GM12891 (cell line): ENCODE measurements at places on chromosomes 7 and 10.

DNA sequence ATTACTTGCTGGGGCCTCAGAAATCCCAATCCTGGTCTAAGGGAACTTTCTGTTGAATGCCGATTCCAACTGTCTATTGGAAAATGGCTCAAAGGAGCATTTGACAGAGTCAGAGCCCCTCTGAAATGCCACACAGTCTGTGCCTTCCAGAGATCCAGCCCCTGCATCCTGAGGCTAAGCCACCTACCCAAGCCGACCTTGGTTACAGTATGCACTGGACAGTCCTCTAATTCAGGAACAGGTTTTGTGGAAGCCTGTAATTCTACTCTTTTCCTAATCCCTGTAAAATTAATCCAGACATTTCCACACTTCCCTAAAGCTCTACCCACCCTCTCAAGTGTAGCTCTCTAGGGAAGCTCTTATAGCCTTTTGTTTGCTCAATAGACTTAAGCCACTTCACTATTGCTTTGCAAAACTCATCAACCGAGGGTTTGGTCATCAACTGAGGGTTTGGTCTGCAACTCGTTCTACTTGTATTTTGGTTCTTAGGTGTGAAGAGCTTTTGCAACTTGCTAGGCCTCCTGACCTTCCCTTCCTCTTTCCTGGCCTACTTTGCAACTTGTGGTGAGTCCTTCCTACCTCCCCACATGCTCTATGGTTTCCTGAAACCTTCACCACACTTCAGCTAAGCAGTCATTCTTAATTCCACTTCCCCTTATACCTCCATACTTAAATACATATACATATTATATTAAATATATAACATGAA lies 364.8 kb downstream of the SFMBT2 start:
- no peak for DNase-seq

GRCh38 chr10:63376560-63377304 lies 89.0 kb downstream of the JMJD1C start:
- DNase-seq, result no peak

DNA sequence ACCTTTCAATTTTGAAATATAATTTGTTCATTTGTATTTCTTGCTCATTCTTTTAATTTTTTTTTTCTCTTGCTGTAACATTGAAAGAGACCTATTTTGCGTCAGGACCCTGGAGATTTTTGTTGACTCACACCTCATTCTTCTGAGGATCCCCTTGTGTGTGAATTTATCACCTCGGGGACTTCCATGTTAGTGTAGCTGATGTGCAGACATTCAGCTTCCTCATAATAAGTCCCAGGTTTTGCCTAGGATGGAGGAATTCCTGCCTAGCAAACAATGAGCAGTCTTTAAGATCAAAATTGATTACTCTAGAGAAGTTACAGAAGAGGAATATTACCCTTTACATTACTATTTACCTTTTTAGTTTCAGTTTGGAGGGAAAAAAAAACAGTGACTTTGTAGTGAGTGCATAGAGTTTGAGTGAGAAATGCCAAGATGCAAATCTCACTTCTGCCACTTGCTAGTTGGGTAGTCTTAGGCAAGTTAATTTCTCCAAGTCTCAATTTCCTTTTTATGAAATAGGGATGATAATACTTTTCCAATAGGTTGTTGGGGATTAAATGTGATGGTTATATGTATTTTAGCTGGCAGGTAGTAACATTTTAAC lies 14.3 kb downstream of the TES start:
- DNase-seq, result no peak

DNA sequence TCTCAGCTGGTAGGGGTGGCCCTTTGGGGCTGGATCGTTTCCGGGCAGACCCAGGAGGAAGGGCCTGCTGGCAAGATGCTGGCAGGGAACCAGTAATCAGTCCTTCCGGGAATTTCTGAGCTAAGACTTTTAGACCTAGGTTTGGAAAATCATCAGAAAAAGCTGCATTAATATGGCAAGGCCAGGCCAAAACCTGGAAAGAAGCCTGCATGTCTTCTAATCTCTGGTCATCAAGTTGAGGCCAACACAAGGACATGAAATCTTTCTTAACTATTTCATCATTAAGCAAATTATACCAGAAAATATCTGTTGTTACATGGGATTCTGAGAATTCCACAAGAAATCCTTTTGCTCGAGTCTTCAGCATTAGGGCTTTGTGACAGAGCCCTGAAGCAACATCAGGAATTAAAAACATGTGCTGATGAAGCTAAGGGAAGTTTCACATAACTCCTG lies 19.9 kb downstream of the CPA1 start:
- no peak for DNase-seq

- DNase-seq, result no peak
Measured at GRCh38 chr7:100024020-100024619, 8.7 kb downstream of the ZKSCAN1 start.

DNA sequence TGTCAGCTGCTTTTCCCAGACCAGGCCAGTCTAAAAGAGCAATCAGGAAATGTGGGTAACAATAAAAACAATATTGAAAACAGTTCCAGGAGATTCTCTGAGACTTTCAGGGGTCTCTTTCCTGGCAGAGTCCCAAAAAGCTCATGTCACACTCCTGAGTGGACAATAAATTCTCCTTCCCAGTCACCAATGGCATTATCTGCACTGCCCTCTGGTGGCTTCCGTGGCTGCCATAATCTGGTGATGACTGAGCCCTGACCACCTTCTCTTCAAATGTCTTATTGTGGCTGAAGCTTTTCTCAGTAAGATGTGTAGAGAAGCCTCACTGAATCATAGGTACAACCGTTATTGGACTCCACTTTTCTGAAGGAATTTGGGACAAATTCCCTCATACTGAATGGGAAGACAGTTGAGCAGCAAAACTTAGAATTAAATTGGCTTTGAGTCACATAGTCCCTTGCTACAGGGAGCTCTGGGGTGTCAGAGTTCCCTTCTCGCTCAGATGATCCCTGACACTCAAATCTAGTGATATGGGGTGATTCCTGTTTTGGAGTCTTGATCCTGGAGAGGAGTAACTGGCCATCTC lies 24.4 kb upstream of the ASAH2 start:
- DNase-seq, result peak; percentile 11

DNA sequence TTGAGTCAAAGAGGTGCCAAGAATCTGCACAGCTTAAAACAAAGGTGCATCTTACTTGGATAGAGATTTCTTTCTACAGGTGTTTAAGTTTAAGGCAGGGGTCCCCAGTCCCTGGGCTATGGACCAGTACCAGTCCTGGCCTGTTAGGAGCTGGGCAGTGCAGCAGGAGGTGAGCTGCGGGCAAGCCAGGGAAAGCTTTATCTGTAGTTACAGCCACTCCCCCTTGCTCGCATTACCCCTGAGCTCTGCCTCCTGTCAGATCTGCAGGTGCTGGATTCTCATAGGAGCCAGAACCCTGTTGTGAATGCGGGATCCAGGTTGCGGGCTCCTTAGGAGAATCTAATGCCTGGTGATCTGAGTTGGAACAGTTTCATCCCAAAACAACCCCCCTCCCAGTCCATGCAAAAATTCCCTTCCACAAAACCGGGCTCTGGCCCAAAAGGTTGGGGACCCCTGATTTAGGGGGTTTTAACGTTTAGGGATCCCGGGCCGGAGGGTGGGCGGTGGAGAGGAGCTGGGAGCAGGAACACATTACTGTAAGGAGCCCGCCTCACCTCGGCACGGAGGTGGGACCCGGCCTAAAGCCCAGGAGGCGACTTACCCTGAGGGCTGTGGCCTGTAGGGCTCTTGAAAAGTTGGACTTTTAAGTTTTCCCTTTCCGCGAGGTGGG lies 60.2 kb downstream of the ZNF467 start:
- DNase-seq, result no peak

DNA sequence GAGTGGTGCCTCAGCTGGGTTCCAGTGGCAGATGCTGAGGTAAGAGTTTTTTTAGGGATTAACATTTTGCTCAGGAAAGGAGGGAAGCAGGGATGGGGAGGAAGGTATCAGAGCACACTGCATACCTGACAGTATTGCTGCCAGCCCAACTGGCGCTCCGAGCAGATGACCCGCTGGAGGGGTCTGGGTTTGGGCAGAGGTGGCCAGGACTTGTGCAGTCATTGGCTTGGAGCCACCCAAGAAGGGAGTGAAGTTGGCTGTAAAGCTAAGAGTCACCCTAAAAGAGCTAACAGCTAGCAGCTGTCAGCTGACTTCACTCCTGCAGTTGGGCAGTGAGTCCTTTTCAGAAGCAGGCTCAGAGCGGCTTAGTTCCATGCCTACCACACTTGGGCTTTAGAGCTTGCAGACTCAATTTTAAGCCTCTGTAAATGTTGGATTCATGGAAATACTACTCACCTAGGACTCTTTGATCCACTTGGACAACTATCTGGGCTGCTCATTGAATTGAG lies 5.8 kb upstream of the ARHGAP22 start:
- DNase-seq, result no peak

DNA sequence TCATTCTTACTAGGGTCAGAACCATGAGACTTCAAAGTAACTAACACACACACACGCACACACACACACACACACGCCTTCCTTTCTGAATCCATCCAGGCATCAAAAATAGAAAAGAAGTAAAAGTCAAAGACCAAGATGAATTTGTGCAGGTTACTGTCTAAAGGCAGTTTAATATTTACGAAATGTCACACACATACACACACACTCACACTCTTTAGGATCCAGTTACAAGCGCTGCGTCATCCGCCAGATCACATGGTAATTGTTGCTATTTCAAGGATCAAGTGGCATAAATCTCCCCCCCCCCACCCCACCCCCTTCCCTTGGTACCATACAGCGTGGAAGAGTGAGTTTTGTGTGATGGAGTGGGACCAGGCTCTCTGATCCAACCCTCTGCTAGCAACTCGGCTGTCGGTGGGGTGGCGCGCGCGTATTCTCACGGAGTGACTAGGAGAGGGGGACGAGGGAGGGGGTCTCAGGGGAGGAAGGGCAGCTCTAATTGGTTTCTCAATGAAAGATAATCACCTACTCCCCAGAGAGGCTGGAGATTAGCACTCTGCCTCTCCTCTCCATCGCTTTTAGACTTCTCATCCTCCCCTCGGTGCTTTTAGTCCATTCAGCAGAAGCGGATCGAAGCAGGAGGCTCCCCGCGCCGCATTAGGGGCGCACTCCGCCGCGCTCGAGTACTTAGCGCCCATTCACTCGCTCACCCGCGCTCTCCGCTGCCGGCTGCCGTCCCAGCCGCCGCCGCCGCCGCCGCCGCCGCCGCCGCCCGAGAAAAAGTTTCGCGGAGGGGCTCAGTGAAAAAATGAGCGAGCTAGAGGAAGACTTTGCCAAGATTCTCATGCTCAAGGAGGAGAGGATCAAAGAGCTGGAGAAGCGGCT lies 83.5 kb upstream of the PRKG1 start:
- DNase-seq, result no peak

DNA sequence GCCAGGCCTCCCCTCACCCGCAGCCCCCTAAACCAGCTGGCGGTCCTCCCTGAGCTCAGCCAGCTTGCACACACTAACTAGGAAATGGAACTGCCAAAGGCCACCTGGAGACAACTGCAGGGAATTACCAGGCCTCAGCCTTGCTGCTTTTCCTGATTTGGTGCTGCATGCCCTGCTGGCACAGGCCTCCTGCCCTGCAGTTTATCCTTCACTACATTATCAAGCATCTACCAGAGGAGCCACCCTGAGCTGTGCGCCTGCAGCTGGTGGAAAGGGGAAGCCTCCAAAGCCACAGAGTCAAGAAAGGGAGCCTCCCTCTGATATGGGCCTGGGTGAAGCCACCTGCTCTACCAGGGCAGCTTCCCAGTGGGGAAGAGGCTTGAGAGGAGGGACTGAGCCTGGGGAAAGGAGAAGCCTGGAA lies 139.8 kb downstream of the GRID1 start:
- no peak for DNase-seq

- DNase-seq, result no peak
Measured at GRCh38 chr7:105996860-105997737, 34.0 kb downstream of the CDHR3 start.

DNA sequence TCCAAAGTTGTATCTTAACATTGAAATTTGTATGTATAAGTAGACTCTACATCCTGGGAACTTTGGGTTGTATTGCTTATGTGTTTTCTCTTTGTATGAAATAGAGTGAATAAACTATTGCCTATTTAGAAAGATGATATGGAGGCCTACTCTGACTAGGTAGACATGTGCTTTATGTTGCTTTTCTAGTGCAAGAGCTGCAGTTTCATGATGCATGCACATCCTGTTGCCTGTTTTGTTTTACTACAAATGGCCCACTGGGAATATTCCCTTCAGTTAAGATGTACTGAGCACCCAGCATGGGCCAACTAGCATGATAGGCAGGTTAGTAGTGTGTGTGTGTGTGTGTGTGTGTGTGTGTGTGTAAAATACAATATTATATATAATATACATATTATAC lies 282.1 kb upstream of the LRGUK start:
- no peak for DNase-seq

GRCh38 chr10:79316671-79317431 lies 30.4 kb upstream of the PPIF start:
- DNase-seq, result no peak

DNA sequence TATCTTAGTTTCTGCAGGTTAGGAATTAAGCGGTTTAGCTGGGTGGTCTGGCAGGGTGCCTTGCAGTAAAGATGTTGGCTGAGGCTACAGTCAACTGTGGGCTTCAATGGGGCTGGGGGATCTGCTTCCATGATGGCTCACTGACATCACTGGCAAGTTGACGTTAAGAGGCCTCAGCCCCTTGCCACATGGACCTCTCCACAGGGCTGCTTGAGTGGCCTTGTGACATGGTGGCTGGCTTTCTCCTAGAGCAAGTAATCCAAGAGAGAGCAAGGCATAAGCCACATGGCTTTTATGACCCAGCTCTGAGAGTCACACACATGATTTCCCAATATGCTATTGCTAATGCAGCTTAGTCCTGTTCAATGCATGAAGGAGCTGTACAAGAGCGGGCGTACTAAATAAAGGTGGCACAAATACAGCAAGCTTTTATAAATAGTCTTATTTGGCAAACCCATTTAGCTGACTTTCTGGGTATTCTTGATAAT lies 109.1 kb downstream of the SEPTIN7 start:
- DNase-seq, result no peak

DNA sequence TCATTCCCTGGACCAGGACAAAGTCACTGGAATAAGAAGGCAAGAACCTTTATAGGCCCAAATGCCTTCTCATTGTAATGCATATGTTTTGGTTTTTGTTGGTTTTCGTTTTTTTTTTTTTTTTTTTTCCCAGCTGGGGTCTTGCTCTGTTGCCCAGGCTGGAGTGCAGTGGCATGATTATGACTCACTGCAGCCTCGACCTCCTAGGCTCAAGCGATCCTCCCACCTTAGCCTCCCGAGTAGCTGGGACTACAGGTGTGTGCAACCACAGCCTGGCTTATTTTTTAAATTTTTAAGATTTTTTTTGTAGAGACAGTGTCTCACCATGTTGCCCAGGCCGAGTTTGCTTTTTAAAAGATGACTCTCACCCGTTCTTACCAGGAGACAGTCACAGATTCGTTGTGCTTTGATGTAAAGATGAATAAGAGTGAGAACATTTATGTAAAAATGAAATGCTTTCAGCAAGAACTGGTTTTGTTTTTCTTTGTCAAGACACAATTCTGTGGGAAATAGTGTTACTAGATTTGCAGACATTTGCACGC lies 7.6 kb downstream of the IQCE start:
- no peak for DNase-seq

GRCh38 chr7:97081521-97082300 lies 35.8 kb upstream of the SDHAF3 start:
- DNase-seq, result no peak

DNA sequence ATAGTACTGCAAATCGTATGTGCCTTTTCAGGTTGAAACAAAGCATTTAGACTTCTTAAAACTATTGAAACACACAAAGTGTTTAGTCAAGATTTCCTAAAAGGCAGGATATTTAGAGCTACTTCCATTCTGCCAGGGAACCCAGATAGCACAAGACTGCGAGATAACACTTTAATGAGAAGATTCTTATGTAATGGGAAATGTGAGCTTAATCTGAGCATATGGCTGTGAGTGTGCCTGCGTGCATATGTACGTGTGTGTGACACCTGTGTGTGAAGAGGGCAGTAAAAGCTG lies 14.3 kb upstream of the JCAD start:
- DNase-seq, result no peak
